ENCODE measurements at places on chromosomes 3 and 15.

DNA sequence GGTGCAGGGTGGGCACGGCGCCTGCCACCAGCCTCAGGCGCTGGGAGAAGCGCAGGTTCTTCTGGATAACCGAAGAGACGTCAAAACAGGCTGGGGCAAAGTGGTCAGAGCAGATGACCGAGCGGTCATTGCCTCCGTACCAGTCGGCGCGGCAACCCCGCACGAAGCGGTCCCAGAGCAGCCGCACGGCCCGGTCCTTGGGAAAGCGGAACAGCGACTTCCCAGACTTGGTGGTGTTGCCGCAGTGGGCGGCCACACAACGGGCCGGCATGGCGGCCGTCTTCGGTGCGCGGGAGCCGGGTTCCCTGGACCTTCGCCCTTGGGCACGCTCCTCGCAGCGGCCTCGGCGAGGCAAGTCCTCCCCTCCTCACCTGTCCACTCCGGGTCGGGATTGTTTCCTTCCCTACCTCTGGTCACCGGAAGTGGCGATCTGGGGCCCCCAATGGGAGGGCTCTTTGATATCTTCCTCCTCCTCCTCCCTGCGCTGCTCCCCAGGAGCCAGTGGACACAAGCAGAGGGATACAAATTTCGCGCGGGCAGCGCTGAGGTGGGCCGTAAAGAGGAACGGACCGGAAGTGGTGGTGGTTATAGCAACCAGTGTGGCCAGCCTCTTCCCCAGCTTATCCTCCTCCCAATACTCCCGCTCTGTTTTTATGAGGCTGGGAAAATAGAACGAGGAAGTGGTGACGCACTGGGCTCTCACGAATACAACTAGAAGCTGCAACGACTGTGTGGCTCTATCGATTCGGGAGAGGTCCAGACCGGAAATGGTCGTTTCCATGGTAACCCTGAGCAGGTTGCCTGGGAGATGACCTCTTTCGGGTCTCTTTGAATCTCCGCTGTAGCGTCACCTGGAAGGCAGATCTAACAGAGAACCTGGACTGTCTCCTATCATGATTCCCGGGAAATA, at the start of the genes LRRC49 and THAP10:
TSS of gene LRRC49 (plus strand) at position 825 of the 910 bp plus-strand sequence. CDS start at position 894, 69 bp downstream.
TSS of gene THAP10 (minus strand) at position 432 of the 910 bp plus-strand sequence. CDS start at position 271, 161 bp downstream.
- peak; percentile 90 for DNase-seq

DNA sequence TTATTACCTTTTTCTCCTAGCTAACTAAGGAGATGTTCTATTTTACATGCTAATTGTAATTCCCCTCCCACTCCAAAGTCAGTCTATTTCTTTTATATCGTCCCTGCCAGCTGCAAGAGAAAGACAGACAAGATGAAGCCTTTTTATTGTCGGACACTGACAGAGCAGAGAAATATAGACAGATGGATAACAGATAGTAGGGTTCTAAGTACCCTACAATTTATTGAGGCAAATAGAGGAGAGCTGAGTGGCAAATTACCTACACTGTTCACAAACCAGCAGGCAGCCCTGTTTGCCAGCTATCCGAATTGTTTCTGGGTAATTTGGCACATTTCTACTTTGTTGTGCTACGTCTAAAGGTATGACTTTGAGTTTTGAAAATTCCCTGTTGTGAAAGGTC, 392.3 kb upstream of the ZNF717 start:
- DNase-seq, result no peak

- peak; percentile 10 for DNase-seq
Measured at GRCh38 chr3:197242784-197243432, 55.5 kb downstream of the DLG1 start.

GRCh38 chr3:54621184-54621583, 306.7 kb downstream of the LRTM1 start:
- DNase-seq, result no peak

GRCh38 chr3:69116897-69117296, 5.5 kb downstream of the LMOD3 start:
- no peak for DNase-seq

DNA sequence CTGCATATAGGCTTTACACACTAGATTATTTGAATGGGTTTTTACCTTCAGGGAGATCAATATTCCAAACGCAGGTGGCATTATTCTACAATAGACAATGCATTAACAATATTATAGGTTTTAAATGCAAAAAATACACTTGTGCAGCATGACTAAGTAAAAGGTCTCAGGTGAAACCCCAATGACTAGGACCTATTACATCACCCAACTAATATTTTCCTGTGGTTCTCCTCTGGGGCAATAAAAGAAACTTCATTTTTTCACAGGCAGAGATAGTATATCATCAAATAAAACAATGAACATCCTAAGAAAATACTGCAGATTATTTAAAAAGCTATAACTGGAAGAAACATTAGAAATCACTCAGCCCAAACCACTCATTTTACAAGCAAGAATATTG, 375.3 kb downstream of the ROBO1 start:
- no peak for DNase-seq

DNA sequence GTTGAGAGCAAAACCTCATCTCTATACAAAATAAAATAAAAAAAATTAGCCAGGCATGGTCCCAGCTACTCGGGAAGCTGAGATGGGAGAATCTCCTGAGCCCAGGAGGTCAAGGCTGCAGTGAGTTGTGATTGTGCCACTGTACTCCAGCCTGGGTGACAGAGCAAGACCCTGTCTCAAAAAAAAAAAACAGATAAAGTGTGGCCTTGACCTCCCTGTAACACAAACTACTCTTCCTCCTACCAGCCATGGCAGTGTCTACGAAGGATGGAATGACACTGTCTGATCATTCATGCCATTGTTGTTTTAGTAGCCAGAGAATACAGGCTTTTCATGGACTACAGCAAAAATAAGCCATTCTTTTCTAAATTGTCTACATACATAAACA, 117.1 kb upstream of the IQSEC1 start:
- no peak for DNase-seq

DNA sequence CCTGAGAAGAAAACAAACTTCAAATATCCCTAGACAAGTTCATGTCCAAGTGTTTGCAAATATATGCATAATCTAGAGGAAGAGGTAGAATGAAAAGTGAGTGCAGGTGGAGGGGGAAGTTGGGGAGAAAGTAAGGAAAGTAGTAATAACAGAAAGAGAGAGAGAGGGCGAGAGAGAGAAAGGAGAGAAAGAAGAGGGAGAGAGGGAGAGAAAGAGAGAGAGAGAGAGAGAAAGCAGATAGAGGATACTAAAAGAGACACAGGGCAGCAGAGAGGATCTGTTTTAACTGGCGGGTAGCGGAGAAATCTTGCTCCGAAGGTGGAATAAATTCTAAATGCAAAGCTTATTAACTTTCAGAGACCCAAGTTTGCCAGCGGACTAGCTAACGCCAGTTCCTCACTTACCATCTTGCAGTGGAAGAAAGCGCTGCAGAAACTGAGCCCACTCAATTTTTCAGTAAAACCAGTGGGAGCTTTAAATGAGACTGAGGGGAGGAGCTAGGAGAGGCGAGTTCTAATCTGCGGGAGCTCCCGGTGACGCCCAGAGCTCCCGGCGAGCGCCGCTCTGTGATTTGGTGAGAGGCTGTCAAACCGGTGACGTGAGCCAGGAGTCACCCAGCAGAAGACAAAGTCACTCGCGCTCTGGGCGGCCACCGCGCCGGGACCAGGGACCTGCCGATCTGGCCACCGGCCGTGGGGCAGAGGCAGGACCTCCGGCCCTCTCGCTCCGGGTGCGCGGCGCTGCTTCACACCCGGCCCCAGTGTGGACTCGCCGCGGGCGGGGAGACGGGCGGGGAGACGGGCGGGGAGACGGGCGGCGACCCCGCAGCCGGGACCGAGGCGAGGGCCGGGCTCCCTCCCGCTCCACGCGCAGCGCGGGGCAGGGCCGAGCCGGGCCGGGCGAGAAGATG, at the start of gene GMNC:
TSS of gene GMNC (minus strand) at position 486 of the 910 bp plus-strand sequence. CDS start at position 407, 79 bp downstream.
- peak; percentile 82 for DNase-seq

Data from MCF 10A (cell line).